ENCODE measurements at places on chromosomes 6 and 20.
A peak's percentile ranks its signal among the peaks of the same experiment; 100 is the strongest.

DNA sequence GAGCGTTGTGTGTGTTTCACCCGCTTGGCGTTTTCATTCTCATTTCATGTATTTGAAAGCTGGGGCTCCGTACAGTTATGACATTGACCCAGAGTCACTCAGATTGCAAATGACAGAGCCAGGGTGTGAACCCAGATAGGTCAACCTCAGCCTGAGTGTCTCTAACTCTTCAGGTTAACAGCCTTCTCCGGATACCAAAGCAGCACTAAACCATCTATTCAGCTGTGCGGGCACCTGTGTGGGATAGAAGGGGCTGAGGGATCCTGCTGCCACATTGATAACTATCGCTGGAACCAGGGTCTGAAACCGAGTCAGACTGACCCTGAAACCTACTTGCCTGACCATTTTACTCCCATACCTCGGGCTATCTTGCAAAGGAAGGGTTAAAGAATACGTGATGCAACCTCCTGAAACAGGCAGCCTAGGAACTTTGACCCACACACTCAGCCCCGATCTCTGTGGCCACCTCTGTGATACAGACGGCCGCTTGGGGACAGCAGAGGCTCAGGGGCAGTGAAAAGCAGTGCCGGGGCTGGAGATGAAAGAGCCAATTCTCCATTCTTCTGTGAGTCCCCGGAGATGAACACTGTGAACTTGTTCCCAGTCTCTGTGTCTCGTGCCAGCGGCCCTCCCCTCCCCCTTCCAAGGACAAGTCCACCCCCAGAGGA is 233.5 kb upstream of the QKI start:
- no peak for DNase-seq

DNA sequence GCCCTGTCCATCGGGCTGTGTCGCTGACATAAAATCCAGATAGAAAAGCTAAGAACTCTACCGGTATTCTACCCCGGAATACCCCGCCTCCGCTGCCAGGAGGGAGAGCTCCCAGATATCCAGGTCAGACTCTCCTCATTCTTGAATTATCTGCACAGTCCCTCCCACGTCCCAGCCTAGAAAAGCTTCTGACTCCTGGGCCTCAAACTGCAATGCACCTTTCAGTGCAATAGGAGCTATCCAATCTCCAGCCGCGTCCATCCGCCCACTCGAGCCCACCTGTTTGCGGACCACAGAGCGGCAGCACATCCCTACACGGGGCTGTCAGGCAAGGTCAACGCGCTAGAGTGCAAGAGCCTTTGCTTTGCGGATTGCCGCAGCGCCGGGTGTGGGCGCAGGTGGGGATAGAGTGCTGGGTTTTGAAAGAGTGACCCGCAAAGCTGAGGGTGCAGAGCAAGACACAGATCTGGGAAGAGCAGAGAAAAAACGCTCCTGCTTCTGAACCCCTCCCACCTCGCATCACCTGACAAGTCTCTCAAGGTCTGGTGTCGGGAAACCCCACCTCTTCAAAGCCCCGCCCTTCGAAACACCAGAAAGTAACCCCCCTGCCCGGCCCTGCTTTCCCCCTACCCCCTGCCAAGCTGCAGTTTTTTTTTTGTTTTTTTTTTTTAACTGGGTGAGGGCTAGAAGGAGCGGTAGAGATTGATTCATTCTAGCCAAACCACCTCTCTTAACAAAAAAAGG is 1.3 kb downstream of the TAPBP start:
- peak; percentile 83 for DNase-seq

- DNase-seq = no peak
These were observed 102.1 kb downstream of the DLGAP4 start for GRCh38 chr20:36408219-36408618.

DNA sequence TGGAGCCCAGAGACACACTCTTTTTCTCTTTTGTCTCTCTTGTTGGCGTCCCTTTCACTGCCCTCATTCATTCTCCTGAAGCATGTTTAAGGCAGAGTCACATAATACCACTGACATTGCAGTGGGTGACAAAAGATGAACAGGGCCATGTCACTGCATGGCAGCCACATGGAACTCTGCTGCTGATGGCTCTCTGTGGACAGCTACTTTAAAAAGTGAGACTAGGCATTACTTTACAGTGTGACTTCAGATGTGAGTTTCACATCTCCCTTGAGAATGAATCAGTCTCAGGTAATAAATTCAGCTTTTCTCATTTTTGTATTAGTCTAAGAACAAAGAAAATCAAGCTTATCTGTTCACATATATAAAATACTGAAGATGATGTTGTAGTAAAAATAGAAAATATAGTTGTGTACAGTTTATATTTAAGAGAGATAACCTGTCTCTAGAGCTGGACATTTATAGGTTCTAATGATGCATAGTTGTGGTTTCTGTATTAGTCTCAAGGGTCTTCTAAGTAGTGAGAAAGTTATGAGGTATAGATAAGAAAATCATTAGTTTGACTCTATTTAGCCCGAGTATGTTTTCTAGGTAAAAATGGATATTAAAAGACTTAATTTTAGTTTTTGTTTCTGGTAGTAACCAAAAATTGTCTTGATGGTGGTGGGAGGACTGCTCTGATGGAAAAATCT is 6.1 kb downstream of the MRS2 start:
- no peak for DNase-seq

DNA sequence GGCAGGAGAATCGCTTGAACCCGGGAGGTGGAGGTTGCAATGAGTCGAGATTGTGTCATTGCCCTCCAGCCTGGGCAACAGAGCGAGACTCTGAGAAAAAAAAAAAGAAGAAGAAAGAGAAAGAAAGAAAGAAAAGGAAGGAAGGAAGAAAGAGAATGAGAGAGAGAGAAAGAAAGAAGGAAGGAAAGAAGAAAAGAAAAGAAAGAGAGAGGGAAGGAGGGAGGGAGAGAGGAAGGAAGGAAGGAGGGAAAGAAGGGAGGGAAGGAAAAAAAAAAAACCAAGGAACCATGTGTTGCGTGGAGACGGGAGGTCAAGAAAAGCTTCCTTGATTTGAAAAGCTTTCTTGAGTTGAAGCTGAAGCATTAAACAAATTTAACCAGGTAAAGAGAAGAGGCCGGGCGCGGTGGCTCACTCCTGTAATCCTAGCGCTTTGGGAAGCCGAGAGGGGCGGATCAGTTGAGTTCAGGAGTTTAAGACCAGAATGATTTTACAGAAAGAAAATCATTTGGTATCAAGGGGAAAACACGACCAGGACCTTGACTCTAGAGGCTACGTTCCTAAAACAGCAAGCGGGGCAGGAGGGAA is 90.5 kb upstream of the PRSS16 start:
- no peak for DNase-seq
